D341Med (cell line): ENCODE measurements at places on chromosomes 7 and 10.

GRCh38 chr7:22140578-22140977 is 194.9 kb upstream of the CDCA7L start:
- no peak for DNase-seq

- DNase-seq: no peak
These were observed 34.4 kb upstream of the CUL1 start for GRCh38 chr7:148664324-148664723.

- no peak for DNase-seq
These were observed 25.9 kb downstream of the STEAP4 start for GRCh38 chr7:88280801-88281200.

DNA sequence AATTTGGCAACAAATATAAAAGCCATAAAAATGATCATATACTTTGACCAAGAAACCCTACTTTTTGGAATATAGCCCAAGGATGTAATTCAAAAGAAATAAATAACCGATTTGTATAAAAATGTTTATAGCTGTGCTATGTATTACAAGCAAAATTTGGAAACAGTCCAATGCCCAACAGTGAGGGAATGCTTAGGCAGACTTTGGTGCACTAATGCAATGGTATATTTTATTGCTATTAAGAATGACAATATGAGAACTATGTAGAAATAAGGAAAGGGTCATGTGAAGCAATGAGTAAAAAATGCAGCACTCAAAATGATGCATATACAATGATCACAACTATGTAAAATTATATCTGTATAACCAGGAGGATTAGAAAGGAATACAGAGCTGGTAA is 273.8 kb upstream of the HPS1 start:
- DNase-seq: no peak

GRCh38 chr10:116113721-116114501 is 159.1 kb downstream of the GFRA1 start:
- no peak for DNase-seq

GRCh38 chr10:99976886-99977665 is 32.7 kb downstream of the DNMBP start:
- no peak for DNase-seq
